ENCODE measurements at places on chromosomes 12 and 14.

DNA sequence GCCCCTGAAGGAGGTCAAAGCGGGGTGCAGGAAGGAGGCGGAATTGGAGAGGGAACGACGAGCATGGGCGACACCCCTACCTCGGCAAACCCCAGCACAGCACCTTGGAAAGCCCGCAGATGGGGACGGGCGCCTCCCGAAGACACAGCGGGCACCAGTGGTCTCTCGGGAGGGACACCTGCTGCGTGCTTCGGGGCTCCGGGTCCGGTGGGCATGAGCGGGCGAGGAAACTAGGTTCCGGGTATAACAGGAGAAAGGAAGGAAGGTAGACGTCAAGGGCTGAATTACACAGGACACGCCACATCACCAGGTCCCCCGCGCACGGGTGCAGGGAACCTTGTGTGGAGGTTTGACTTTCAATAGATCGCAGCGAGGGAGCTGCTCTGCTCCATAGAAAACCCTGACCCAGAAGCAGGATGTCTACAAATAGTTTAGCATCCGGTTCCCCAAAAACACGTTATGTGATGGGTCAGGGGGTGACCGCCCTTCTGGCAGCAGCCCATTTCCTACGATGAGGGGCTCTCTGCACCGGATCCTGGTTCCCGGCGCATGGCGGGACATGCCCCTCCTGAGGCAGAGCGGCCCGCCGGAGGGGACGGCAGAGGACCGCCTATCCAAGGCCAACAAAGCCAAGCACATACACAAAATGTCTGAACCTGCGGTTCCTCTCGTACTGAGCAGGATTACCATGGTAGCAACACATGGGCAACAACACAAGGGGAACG, 196.9 kb downstream of the ALG10 start:
- DNase-seq: no peak

- no peak for DNase-seq
Observed at GRCh38 chr14:76371066-76371465, 4.9 kb upstream of the ESRRB start.

DNA sequence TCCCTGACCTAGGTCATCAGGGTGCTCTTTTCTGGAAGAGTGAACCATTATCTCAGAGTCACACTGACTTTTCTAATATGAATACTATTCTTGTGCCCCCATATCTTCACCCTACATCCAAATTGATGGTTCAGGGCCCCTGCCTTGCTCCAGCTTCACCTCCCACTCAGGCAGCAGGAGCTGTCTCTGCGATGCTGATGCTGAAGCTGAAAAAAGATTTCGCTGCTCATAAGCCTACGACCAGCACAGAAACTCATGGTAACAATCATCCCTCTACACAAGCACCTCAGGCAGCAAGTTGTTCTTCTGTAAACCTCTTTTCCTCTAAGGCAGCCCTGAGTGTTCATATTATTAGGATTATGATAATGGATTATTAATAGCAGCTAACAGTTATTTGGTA, 3.2 kb downstream of the ARF3 start:
- DNase-seq: no peak

GRCh38 chr12:119255314-119255713, 76.6 kb downstream of the HSPB8 start:
- no peak for DNase-seq

DNA sequence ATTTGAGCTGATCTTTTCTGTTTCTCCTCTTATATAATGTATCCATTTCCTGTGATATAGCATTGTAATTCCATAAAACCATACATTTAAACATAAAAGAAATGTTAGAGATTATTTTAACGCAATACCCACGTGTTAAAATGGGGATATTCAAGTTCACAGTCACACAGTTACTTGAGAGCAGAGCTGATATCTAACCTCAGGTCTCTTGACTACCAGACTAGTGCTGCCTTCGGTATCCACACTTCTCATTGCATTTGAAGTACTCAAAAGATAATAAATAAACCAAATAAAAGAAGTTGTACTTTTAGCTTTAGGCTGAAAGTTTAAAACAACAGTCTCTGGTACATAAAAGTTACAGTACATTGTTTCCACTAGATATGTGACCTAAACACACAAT, 2.9 kb downstream of the CLECL1 start:
- no peak for DNase-seq

- DNase-seq: no peak
Observed at GRCh38 chr14:54116972-54117371, 160.3 kb upstream of the BMP4 start.

DNA sequence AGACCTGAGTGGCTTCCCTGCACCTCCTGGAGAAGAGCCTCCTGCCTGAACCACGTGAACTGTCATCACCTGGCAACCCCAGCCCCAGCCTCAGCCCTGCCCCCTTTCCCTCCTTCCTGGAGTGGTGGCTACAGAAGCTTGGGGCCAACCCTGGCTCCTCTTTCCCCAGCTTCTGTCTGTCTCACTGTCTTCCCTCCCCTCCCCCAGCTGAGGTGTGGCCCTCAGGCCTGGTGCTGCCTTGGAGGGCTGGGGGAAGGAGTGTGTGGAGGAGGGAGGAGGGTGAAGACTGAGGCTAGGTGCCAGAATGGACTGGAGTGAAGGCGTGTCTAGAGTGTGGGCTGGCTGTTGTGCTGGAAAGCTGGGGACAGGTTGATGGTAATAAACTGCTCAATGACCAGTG, 9.7 kb downstream of the NFATC4 start:
- no peak for DNase-seq

- no peak for DNase-seq
Observed at GRCh38 chr12:97659117-97659880, 196.7 kb downstream of the RMST start.

DNA sequence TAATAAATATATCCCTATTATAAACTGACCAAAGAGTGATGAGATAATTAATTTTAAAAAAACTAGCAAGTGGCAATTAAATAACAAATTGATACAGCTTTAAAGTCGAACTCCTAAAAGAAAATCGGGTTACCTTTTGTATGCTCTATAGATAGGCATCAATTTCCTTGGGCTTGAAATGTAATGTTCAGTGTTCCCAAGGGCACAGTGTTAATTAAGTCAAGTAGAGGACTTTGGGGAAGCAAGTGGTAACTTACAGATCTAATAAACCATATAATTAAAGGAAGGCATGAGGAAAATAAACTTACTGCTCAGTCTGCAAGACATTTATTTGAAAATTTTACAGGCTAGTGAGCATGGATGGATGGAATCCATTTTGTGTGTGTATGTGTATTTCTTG, 220.9 kb downstream of the FSCB start:
- DNase-seq: no peak

DNA sequence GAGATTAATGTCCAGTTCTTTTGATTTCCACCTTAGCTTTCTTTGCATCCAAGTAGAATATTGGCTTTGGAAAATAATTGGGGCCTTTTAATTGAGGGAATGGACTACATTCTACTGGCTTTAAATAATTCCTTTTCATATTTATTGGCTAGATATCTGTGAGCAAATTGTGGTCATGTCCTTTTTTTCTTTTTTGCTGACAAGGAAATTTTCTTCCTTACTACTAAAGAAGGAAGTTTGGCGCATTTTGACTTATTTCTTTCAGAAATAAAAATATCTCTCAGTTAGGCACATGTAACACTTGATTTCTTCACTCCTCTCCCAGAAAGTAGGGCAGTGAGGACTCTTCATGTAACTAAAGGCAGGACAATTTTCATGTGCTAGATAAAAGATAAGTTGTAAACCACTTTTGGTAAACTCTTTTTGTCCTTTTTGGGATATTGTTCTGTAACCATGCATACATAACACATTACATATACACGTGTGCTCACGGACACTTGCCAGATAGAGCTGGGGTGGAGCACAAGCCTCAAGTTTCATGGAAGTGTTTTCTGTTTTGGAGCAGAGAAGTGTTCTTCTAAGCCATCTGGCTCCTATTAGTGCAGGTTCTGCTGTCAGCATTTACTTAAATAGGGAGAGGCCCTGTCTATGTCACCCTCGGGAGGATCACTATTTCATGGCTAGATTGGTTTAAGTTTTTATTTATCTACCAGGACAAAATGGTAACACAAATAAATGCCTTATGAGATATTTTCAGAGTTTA, 85.1 kb upstream of the LRIG3 start:
- DNase-seq: no peak

- DNase-seq: peak; percentile 6
Observed at GRCh38 chr14:58107947-58108552, 44.0 kb downstream of the ARMH4 start.

DNA sequence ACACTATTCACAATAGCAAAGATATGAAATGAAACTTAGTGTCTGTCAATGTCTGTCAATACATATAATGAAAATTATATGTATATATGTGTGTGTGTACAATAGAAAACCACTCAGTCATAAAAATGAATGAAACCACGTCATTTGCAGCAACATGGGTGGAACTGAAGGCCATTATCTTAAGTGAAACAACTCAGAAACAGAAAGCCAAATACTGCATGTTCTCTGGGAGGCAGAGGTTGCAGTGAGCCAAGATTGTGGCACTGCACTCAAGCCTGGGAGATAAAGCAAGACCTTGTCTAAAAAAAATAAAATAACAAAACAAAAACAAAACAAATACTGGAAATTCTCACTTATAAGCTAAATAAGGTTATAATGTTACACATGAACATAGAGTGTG, 16.7 kb upstream of the E2F7 start:
- DNase-seq: no peak

GRCh38 chr12:131114271-131114670, 160.6 kb downstream of the ADGRD1 start:
- DNase-seq: no peak

DNA sequence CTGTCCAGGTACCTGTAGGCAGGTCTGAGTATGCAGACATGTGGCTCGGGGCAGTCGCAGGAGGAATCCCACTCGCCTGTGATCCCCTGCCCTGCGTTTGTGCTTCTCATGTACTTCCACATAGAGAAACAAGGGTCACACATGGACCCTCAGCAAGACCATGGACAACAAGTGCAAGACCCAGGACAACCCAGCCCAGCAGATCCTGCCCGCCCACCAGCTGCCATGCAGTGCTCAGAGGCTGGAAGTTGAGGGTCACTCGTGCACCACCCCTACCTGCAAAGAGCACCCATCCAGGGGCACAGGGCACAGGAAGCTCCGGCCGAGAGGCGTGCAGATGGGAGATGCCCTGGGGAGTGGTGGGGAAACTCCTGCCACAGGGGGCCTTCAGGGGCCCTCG, 67.5 kb upstream of the C14orf180 start:
- no peak for DNase-seq

- DNase-seq: no peak
Observed at GRCh38 chr12:124776125-124776513, 87.5 kb downstream of the SCARB1 start.

DNA sequence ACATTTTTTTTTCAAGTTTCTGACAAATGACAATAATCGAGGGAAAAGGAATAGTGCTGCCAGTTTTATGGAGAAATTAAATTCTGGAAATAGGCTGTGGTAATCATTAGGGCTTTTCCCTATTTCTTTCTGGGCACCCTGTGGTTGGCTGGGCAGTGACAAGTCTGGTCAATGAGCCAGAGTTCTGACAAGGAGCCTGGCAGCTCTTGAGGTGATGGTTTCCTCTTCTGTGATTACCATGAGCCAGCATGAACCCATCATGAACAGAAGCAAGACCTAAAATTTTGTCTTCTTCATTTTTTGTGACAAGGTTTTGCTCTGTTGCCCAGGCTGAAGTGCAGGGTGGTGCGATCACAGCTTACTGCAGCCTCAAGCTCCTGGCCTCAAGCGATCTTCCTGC, 115.8 kb downstream of the TRAFD1 start:
- no peak for DNase-seq

- no peak for DNase-seq
Observed at GRCh38 chr14:105369653-105370040, 28.7 kb upstream of the TEX22 start.

DNA sequence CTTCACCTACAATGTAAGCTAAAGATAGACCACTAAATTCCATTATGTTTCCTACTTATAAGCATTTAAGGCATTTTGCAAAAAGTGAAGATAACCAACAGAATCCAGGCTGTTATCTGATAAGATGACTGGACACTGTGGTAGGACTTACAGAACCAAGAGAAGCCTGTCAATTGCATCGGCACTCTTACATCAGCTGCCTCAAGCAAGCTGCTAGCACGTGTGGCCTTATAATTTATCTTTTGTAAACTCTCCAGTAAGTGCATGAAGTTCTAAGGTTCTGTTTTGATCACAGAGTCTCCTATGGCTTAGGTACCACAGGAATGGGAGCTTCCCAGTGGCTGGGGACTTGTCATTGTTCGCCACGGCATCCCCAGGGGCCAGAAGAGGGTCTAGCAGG, 88.7 kb downstream of the TRAFD1 start:
- no peak for DNase-seq

GRCh38 chr12:113071135-113072112, 14.9 kb downstream of the DTX1 start:
- no peak for DNase-seq

DNA sequence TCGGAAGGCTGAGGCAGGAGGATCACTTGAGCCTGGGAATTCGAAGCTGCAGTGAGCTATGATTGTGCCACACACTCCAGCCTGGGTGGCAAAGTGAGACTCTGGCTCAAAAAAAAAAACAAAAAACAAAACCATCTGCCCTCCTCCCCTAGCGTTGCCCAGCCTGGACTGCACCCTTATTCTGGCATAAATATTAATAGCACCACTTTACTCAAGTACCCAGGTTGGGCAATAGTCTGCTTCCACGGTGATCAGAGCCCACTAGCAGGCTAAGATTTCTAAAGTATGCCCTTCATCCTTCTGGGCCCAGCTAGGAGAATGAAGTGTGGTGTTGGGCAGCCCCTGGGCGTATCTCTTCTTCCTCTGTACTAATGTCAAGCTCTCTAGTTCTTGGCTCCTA, 33.3 kb downstream of the KCTD10 start:
- DNase-seq: no peak

DNA sequence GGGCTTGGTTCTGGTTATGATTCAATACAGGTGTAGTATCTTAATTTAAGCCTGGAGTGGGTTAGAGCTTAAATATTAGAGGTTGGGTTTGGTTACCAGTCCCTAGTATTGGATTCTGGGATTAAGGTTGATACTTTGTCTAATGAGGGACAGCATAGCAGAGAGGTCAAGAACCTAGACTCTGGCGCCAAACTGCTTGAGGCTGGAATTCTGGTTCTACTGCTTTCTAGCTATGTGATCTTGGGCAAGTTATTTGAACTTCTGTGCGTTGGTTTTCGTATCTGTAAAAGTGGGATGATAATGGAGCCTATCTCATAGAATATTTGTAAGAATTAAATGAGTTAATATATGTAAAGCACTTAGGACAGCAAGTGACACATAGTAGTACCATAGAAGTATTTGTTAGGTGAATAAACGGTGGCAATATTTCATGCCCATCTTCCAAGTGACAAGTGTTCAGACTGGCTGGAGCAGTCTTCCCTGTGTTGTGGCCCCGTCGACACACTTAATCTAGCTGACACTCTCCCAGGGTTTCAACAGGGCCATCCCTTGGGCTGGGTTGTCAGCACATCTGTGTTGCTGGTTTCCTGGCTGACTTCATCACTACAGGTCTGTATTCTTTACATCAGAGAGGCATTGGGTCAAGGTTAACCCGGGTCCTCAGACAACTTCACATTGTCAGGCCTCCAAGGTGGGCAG, 3.0 kb downstream of the ENDOU start:
- no peak for DNase-seq

DNA sequence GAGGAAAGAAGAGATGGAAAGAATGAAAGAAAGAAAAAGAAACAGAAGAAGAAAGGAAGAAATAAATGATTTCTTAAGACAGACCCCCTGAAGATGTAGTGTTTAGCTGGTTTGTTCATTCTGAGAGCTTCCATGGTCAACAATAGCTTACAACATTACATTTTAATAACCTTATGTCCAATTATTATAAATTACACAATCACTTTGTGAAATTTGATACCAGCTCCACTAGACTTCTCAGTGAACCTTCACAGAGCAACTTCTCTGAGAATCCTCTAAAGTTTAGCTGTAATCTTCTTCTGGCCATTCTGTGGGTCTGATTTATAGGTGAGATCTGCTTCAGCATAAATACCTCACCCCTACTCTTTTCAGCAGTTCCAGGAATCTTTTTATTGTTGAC, 27.9 kb downstream of the SIX1 start:
- DNase-seq: no peak
